ENCODE measurements at places on chromosomes 13 and 19.

DNA sequence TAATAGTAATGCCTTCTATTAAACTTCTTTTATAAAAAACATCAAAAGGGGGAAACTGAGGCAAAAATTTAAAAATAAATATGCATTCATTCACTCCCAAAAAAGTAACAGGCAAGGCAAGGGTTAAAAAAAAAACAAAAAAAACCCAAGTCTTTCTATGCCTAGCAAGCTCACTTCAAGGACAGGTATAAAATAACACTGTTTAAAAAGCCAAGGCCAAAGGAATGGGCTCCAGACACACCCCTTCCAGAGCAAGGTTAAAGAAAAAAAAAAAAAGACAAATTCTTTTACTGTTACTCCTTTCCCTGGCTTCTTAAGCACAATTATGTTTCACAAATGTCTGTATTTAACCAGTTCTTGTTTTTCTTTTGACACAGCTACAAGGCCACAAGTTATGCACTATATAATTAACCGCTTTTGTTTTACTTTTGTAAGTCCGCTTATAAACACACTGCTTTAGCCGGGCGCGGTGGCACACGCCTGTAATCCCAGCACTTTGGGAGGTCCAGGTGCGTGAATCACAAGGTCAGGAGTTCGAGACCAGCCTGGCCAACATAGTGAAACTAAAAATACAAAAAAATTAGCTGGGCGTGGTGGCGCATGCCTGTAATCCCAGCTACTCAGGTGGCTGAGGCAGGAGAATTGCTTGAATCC is 3.6 kb downstream of the SIGLEC11 start:
- DNase-seq, result peak; percentile 59

DNA sequence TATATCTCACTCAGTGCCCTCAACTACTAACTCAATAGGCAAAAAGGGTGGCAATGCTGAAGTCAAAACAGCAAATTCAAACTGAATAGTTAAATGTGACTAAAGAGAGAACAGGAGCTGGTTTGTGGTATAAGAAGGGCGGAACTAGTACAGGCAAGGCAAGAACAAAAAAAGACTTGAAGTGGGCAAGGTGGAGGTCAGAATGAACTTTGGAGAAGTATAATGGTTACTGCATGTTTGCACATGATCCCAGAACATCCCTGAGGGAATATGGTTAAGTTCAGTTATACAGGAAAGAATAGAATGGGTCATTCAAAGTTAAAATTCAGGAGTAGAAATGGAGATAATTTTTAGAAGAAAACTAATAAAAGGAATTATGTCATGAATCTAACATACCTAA is 85.5 kb downstream of the DIAPH3 start:
- no peak for DNase-seq

- DNase-seq, result no peak
Measured at GRCh38 chr19:2062389-2062729, 11.3 kb upstream of the MKNK2 start.

DNA sequence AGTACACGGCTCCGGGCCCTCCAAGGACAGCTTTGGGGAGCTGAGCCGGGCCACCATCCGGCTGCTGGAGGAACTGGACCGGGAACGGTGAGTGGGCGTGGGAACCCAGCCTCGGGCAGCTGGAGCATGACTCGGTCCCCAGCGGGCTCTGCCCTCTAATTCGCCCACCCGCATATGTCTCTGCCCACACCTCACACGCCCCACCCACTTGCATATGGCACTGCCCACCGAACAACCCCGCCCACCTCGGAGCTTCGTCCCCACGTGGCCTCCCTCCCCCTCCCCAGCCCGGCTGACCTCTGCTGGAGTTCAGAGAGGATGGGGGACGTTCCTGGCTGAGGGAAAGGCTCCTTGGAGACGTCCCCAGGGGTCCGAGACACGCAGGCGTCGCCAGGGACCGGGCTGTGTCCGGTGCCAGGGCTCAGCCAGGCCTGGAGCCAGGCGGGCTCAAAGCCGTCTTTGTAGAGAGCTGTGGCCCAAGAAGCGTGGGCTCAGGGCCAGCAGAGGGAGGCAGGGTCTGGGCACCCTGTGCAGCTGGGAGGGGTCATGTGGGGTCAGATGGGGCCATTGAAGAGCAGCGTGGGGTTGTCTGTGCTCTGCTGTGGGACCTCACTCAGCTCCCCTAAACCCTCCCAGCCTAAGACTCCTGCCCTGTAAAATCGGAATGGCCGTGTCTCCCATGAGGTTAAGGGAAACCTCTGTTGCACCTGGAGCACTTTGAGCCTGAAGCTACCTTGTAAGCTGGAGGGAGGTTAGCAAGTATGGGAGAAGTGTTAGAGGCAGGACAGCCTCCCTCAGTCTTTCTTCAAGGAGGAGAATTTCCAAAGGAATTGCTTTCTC is 3.8 kb downstream of the APC2 start:
- peak; percentile 13 for DNase-seq

DNA sequence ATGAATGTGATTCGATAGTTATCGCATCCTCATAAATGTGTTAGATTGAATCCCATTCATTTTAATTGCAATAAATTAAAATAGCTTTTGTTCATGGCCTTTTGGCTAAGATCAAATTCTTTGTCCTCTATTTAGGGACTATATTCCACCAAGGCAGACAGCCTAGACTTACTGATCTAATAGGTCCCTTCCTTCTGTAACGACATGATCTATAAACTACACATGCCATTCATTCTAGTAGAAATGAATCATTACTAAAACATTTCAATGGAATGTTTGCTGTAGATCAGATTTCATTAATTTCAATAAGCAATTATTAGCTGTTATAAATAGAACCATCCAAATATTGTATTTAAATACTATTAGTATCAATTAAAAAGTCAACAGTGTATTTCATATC is 526.6 kb upstream of the KLHL1 start:
- DNase-seq, result no peak

- DNase-seq, result no peak
Measured at GRCh38 chr19:3849092-3849491, 19.7 kb downstream of the ZFR2 start.

GRCh38 chr13:45332036-45332830 is 8.8 kb downstream of the TPT1 start:
- DNase-seq, result peak; percentile 85

- DNase-seq, result no peak
Measured at GRCh38 chr13:74389056-74389455, 254.9 kb upstream of the KLF12 start.

DNA sequence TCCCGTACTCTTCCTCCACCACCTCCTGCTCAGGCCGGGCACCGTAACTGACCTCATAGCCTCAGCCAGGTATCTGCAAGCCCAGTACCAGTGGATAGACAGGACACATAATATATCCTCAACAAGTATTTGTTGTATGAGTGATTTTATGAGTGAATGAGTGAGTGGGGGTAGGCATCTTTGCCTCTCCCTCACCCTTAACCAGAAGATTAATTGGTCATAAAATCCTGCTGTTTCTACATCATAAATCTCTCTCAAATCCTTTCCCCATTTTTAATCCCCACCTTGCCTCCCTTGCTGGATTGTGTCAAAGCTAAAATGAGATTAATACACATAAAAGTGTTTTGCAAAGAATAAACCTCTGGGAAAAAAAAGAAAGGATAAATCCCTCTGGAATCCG is 44.4 kb upstream of the HMGB1 start:
- DNase-seq, result no peak

DNA sequence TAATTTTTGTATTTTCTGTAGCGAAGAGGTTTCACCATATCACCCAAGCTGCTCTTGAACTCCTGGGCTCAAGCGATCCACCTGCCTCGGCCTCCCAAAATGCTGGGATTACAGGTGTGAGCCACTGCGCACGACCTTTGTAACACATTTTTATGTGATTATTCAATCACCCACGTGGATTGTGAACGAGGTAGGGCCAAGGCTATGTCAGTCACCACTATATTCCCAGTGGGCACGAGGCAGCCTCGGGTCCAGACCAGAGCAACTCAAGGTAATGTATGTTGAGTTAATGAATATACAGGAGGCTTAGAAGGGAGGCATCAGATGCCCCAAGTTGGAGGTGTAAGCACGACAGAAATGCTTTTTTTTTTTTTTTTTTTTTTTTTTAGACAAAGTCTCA is 8.9 kb downstream of the PTGIR start:
- no peak for DNase-seq

- no peak for DNase-seq
Measured at GRCh38 chr19:6073858-6074708, 36.2 kb downstream of the RFX2 start.

- DNase-seq, result no peak
Measured at GRCh38 chr13:77519808-77520207, 15.7 kb upstream of the SCEL start.

GRCh38 chr13:66354879-66355751 is 875.0 kb downstream of the PCDH9 start:
- DNase-seq, result no peak

- no peak for DNase-seq
Measured at GRCh38 chr19:2603334-2603733, 99.2 kb downstream of the GNG7 start.

- no peak for DNase-seq
Measured at GRCh38 chr19:7263521-7263920, 30.7 kb downstream of the INSR start.

Measured in SJSA1 (cell line).